ENCODE measurements at places on chromosomes 11 and 22.

GRCh38 chr22:43473031-43473430 lies 61.2 kb downstream of the MPPED1 start:
- DNase-seq: no peak

- no peak for DNase-seq
Measured at GRCh38 chr11:37141707-37142106, 543.7 kb upstream of the RAG2 start.

DNA sequence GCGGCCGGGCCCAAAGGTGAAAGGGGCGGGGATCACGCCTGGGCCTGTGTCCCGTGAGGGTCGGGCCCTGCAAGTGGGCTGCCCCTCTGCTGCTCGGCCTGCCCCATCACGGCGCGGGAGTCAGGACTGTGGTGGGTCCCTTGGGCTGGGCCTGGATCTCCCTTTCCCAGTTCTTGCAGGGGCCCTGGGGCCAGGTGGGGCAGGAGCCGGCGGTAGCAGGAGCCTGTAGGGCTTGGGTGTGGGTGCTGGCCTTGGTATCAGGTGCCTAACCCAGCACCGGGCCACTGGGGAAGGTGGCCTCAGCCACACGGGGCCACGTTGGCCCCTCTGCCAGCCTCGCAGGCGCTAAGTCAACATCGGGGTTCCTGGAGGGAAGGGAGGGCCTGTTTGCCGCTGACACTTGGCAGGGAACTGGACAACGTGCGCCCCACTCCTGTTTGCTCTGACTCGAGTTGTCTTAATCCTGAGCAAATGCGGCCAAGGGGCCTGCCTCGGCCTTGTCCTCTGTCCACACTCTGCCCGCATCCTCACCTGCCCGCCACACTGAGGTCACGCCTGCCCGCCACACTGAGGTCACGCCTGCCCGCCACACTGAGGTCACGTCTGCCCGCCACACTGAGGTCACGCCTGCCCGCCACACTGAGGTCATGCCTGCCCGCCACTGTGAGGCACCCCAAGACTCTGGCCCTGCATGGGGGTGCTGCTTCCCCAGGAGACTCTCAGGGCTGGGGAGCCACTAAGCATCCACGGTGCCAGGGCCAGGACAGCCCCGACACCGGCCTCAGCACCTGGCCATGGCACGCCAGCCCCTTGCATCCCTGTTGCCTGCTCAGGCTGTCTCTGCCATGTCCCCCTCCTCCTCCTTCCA lies 14.2 kb upstream of the MUC5B start:
- DNase-seq: no peak

GRCh38 chr11:15826826-15827225 lies 529.5 kb downstream of the SOX6 start:
- DNase-seq: no peak

GRCh38 chr11:9651899-9652748 lies 11.8 kb upstream of the SWAP70 start:
- no peak for DNase-seq

GRCh38 chr22:30891443-30891755 lies 77.2 kb downstream of the MORC2 start:
- DNase-seq: no peak

All from CD14-positive monocyte (primary cell).